ENCODE measurements at places on chromosomes 16 and 17. TPM values are rescaled to one million over a fixed set of nuclear protein-coding genes. Genes with fewer than 3 reads are reported as not detected.

GRCh38 chr17:13031718-13032350 lies 14.0 kb upstream of the ELAC2 start:
- H3K4me3 ChIP-seq, result no peak overlapping the region
- peak; percentile 45 for DNase-seq
- H3K36me3 ChIP-seq, result no peaks in the 10 kb centered on the region
- no peaks in the 10 kb centered on the region for H3K27me3 ChIP-seq

Gene TP53TG3C
- not detected for total RNA-seq

GRCh38 chr17:69078864-69079263 lies 18.1 kb upstream of the ABCA9 start:
- no peak for DNase-seq
- no peak overlapping the region for H3K27ac ChIP-seq
- H3K4me1 ChIP-seq, result no peaks in the 10 kb centered on the region
- no peaks in the 10 kb centered on the region for H3K36me3 ChIP-seq
- H3K4me3 ChIP-seq, result no peak overlapping the region
- no peaks in the 10 kb centered on the region for H3K27me3 ChIP-seq

Gene TBX4
- 0.27 TPM for total RNA-seq

- H3K36me3 ChIP-seq, result no peaks in the 10 kb centered on the region
- no peak overlapping the region for H3K4me3 ChIP-seq
- DNase-seq, result no peak
These were observed 18.1 kb downstream of the LYRM1 start for GRCh38 chr16:20918486-20919239.

Gene PRSS8
- 42.6 TPM for total RNA-seq

GRCh38 chr16:84611041-84611440 lies 6.8 kb downstream of the COTL1 start:
- no peak overlapping the region for H3K4me3 ChIP-seq
- no peaks in the 10 kb centered on the region for H3K36me3 ChIP-seq
- H3K27ac ChIP-seq, result no peak overlapping the region

Gene TBC1D28
- not detected for total RNA-seq

Gene TBC1D3G
- total RNA-seq, result not detected

Gene CPHXL2
- total RNA-seq, result not detected

- H3K27me3 ChIP-seq, result peaks cover 9% of the 10 kb centered on the region
- H3K4me3 ChIP-seq, result no peak within 1 kb of the TSS
- DNase-seq, result no peak
- H3K4me1 ChIP-seq, result no peaks in the 10 kb centered on the region
- H3K27ac ChIP-seq, result no peak within 1 kb of the TSS
These were observed at the start of gene PIPOX for GRCh38 chr17:29042679-29043538. Gene PIPOX, plus strand, starts transcription at chr17:29043141. Its CDS starts 85 bp downstream, at chr17:29043226.

Data from HCT116 (cell line).